NT2/D1 (cell line): ENCODE measurements at places on chromosomes 7 and 10.
A peak's percentile ranks its signal among the peaks of the same experiment; 100 is the strongest.

- no peak for DNase-seq
Observed at GRCh38 chr7:116547347-116547746, 22.5 kb downstream of the CAV1 start.

GRCh38 chr10:62691336-62691735 lies 113.2 kb upstream of the ADO start:
- DNase-seq: no peak

GRCh38 chr10:15137636-15138035 lies 30.9 kb downstream of the NMT2 start:
- DNase-seq: no peak

GRCh38 chr10:34709637-34710390 lies 105.3 kb downstream of the PARD3 start:
- no peak for DNase-seq

- DNase-seq: no peak
Observed at GRCh38 chr10:2670864-2671263, 396.5 kb upstream of the PFKP start.

DNA sequence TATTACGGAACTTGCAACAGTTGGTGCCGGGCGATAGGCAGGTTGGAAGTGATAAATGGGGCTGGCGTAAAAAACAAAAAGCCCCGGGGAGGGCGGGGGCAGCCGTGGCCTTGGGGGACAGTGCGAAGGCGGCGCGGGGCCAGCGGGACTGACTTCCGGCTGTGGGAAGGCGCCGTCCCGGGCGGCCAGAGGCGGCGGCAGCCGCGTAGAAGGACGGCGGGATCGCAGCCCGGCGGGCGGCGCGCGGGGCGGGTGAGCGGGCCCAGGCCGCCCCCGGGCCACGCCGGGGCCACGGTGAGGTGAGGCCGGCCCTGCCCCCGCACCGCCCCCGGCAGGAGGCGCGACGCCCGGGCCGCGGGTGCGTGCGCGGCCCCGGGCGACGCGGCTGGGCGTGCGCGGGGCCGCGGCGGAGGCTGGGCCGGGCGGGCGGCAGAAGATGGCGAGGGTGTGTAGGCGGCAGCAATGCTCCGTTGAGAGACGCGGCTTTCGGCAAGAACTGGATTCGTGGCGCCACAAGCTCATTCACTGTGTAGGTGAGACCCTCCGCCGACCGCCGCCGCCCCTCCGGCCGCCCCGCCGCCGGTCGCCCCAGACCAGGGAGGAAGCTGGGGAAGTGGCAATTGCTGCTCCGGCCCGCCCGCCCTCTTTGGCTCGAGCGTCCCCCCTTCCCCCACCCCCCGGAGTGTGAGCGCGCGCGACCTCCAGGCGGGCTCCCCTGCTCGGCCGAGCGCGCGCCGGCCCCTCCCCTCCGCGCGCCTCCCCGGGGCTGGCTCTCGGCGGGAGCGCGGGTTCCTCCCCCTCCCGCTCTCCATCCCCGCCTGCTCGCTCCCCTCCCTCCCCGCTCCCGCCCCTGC lies at the start of gene LCOR:
LCOR (plus strand) TSS at position 432 of the 854 bp plus-strand sequence. CDS start 116,760 bp downstream, outside the sequence.
- DNase-seq: peak; percentile 81

GRCh38 chr7:108134486-108134885 lies 4.3 kb upstream of the LAMB4 start:
- no peak for DNase-seq

- no peak for DNase-seq
Observed at GRCh38 chr10:5915451-5915850, 25.4 kb downstream of the FBH1 start.

DNA sequence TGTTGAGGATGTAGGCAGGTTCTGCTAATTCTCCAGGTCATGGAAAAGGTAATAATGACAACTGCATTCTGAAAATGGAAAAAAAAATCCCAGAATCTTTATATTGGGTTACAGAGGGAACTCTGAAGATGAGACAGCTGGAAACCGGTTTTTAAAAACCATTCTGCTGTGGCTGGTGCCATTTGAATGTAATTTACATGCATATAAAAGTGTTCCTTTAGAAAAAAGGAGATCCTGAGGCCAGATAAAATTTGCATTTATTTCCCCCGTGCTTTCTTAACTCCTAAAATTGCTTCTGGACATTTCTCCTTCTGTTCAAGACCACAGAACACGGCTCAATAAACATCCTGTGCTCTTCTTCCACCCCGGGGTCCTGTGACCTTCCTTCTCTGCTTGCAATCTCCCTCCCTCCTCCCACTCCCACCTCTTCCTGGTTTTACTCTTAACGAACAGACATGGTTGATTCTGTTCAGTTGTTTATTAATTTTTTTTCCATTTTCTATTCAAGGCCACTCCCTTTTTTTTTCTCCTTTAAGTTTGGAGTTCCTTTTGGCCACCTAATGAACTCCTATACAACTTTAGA lies 41.6 kb downstream of the SH2D4B start:
- no peak for DNase-seq

- peak; percentile 88 for DNase-seq
Observed at GRCh38 chr7:157807510-157807909, 470.7 kb downstream of the DNAJB6 start.

GRCh38 chr7:13320333-13320732 lies 632.9 kb downstream of the ARL4A start:
- DNase-seq: no peak

DNA sequence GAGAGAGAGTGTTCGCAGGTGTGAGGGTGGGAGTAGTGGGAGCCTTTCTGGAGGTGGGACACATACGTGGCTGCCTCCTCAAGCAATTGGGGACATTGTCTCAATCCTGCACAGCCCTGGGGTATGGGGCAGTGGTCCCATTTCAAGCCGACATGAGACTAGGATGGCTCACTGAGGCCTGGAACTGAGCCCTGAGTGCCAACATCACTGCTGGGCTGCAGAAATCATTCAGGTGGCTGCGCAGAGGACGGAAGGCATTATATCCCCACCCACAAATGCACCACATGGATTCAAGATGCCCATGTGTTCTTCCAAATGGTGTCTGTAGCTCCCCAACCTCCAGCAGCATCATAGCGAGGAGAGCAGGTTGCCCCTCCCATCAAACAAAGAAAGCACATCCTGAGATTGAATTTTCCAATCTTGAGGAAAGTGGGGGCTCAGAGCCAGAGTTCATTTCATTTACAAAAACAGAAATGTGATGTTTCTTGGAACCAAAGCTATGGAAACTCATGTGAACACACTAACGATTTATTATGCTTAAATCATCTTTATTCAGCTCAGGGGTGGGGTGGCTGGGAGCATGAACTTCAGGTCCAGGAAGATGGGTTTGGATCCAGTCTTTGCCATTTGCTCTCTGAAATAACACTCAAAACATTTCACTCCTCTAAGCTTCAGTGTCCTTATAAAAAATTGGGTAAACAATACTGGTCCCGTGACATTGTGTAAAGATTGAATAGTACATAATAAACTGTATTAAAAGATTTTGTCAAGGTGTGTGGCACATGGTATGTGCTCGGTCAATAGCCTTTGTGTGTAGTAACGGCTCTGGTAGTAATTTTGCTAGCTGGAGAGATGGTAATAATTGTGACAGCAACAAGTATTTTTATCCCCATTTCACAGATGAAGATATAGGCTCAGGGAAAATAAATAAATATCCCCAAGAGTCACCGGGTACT lies 4.6 kb downstream of the SFTPA2 start:
- no peak for DNase-seq

GRCh38 chr10:52135101-52135500 lies 179.0 kb upstream of the DKK1 start:
- no peak for DNase-seq
